ENCODE measurements at places on chromosomes 2 and 18.

DNA sequence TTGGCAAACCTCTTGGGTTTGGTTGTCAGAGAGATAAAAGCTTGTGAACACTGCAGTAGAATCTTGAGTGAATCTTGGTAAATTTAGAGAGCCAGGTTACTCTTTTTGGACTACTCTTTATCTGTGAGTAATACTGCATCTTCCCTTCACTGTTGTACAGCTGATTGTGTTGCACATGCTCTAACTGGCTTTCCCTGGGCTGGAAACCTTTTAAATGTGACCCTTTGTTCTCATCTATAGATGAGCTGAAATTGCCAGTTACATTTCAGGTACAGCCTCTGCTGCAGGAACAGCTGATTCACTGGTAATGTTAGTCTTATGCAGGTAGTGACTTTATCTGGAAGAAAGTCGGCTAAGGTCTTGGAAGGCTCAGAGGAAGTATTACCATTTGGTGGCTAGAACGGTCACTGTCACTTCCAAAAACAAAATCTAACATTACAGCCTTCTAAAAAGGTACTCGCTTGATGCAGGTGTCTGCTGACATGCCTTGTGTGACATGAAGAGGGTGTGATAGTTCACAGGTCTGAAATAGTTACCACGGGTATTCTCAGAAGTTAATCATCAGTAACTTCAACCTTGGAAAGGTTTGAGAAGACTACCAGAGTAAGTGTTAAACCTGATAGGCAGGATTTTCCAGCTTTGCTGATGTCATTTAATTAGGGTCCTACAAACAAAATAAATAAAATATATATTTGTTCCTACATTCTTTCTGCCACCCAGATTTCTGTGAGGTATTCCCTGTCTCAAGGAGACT lies 851.1 kb downstream of the SLC4A3 start:
- DNase-seq: no peak

GRCh38 chr18:9928646-9929259 lies 14.9 kb downstream of the VAPA start:
- no peak for DNase-seq

GRCh38 chr18:58579561-58580047 lies 49.3 kb downstream of the ALPK2 start:
- DNase-seq: no peak

DNA sequence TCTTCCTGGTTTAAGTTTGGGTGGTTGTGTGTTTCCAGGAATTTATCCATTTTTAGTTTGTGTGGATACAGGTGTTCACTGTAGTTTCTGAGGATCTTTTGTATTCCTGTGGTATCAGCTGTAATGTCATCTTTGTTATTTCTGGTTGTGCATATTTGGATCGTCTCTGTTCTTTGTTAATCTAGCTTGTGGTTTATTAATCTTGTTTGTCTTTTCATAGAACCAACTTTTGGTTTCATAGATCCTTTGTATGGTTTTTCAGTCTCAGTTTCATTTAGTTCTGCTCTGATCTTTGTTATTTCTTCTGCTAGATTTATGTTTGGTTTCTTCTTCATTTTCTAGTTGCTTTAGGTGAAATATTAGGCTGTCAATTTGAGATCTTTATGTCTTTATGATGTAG lies 202.4 kb upstream of the ZSWIM2 start:
- no peak for DNase-seq

DNA sequence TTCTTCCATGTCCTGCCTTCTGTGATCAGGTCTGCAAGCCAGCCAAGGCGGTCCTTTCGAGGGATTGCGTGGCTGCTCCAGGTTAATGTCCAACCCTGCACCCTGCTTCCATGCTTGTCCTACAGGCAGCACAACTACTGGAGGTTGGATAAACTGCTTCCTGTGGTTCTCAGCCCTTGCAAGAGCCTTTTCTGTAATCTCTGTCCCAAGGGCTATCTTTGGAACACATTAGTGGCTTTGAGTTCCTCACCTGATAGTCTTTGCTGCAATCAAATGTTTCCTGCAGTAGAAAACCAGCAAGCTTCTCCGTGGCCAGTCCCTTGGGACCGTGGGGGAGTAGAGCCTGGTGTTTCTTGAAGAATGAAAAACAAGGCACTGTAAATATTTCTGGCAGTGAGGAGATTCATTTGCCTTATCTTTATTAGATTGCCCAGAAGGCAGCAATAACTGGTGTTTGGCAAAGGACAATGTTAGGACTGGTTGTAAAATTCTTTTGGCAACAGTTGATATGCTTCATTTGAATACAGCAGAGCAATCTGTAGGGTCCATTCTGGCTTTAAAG lies 214.4 kb downstream of the FHOD3 start:
- DNase-seq: no peak

DNA sequence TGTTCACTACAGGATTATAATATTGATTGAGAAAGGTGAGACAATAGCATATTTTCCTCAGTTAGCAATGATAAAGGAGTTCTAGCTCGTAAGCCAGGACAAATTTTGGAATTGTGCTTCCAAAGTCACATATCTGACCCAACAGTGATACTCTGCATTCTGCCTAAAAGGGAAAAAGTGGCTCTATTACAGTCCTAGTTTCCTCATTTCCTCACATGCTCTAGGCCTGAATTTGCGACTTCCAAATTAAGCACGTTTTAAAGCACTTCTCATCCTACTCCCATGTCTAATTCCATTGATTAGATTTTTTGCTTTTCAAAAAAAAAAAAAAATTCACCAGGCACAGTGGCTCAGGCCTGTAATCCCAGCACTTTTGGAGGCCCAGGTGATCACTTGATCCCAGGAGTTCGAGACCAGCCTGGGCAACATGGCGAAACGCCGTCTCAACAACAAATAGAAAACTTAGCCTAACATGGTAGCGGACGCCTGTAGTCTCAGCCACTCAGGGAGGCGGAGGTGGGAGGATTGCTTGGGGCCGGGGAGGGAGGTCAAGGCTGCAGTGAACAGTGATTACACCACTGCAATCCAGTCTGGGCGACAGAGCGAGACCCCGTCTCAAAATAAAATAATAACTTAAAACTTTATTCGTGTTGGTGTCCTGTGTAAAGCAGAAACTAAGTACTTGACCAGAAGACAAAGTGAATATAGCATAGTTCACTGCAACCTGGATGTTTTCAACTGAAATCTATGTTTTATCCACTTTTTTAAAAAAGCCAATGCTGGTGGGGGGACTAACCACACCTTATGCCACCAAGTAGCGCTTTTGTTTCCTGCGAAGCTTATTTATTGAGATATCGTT lies 1.5 kb downstream of the ESCO1 start:
- DNase-seq: no peak

DNA sequence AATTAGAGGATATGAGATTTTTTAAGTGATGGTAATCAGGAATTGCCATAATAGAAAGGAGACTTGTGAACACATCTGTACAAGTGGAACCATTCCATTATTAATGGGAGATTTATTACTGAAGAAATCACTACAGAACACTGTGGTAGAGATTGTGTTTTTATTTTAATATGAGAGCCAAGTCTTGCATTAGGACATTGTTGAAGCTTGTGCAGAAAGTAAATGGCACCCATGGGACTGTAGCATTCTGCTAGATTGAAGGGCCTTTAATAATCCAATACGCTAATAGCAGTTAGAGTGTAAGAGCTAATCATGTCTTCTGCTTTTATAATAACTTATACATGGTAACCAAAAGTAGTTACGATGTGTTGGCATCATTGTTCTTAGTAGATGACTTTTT lies 83.6 kb downstream of the VRK2 start:
- DNase-seq: no peak

GRCh38 chr2:179612591-179613298 lies 248.7 kb downstream of the ZNF385B start:
- no peak for DNase-seq

All from aorta (tissue), 5 donors.